GM04503 (cell line): ENCODE measurements at places on chromosomes 11 and 22.

DNA sequence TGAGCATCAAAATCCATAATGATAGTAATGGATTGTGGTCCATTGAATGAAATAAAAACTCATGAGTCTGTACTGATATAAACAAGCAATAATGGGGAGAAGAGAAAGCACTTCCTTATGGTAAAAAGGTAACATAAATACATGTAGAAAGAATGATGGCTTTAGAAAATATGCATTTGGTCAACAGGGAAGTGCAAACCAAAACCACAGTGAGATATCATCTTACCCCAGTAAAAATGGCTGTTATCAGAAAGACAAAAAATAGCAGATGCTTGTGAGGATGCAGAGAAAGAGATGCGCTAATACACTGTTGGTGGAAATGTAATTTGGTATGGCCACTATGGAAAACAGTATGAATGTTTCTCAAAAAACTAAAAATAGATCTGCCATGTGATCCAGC is 6.9 kb upstream of the MMP20 start:
- no peak for DNase-seq

DNA sequence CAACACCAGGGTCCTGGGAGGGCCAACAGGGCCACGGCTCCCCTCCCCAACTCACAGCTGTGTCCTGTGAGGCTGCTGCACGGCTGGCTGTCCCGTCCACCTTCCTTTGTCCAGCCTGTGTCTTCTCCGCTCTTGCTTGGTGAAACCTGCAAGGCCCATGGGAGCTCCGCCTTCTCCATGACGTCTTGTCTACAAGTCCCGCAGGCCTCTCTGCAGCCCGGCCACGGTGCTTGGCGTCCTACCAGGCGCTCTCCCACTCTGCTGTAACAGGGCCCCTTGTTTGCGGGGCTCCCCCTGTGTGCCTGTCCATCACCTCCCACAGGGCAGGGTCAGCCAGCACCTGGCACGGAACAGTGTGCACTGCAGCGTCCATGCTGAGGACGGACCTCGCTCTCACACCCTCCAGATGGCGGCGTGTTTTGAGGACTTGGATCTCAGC is 866.8 kb downstream of the TBC1D22A start:
- no peak for DNase-seq

GRCh38 chr22:22936915-22937656 is 49.5 kb downstream of the IGLL5 start:
- no peak for DNase-seq

DNA sequence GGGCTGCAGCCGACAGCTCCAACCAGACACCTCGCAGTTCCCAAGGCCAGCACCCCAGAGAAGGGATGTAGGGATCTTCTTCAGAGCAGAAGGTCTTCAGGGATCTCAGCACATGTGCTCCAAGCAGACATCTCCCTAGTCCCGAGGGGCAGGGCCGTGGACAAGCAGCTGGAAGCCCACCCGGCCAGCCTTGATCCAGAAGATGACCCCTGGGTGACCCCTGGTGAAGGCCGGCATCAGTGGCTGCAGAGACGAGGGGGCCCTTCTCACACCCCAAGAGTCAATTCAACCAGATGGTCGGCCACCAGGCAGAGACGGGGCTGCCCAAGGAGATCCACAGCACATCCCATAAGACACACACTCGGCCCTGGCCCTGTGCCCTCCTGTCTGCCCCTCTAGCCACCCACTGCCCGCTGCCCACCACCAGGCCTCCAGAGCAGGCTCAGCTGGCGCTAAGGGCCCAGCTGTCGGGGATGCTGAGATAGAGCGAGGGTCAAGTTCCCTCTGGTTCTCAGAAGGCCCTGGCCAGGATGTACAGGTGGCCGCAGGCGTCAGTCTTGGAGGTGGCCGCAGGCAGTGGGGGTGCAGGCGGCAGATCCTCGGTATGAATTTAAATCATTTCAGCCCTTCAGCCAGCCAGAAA is 168.3 kb downstream of the BRD1 start:
- no peak for DNase-seq

DNA sequence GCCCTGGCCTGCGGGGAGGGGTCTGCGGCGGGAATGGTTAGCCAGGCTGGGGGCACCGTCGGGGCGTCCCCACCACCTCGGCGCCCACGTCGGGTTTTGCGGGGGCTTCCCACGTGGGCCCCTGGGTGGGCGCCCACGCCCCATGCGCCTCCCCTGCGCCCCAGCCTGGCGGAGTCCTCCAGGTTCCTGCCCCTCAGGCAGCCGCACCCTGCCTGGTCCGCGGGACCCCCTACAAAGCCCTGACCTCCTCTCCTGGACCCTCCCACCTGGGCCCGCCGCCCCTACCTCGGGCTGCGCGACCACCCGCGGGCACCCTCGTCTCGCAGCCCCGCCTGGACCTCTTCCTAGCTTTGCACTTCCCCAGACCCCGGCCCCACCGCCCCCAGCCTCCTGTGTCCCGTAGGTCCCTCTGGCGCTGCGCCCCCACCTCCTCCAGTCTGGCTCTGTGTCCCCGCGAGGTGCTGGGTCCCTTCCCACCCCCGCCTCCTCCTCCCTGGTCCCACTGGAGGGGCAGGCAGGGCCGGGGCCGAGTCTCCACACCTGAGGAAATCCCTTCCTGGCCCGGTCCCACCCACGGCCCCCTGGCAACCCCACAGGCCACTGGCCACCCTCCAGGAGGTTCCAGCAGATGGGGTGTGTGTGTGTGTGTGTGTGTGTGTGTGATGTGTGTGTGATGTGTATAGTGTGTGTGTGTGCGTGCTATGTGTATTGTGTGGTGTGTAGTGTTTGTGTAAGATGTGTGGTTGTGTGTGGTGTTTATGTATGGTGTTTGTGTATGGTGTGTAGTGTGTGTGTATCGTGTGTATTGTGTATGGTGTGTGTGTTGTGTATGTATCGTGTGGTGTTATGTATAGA is 11.8 kb downstream of the PIM3 start:
- DNase-seq, result no peak

DNA sequence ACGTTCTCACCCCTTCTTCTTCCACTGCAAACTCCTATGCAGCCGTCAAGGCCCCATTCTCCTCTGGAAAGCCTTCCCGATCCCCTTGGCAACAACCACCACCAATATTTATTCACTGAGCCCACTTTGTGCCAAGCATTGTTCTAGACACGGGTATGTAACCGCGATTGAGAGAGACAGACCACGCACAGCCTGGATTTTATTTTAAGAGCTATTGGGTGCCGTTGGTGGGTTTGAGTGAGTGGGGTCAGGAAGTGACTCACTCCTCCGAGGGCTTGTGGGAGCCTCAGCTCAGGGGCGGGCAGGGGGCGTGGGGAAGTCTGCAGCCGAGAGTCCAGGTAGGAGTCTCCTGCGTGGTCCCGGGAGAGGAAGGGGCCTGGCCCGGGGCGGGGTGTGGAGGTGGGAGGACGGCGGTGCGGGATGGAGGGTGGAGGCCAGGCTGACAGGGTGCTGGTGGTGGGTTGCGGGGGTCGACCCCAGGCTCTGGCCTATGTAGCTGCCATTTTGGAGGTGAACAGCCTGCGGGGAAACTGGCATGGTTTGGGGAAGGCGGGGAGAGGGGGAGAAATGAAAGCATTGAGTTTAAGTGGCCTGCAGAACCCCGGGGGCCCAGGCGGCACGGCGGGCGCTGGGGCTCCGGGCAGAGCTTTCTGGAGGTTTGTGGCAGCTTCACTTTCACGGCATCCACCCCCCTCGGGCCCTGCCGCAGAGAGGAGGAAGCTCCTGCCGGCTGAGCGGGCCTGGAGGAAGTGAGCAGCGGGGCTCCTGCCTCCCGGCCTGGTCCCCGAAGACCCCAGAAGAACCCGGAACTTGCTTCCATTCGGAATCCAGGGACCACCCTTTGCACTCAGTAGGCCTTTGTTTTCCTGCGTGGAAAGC is 547 bp downstream of the PARVG start:
- no peak for DNase-seq
